HT1080 (cell line): ENCODE measurements at places on chromosomes 16 and 17.

GRCh38 chr16:710500-711075, 4.3 kb upstream of the METRN start:
- no peak for DNase-seq

GRCh38 chr16:23410176-23410575, 42.8 kb downstream of the COG7 start:
- DNase-seq = no peak

DNA sequence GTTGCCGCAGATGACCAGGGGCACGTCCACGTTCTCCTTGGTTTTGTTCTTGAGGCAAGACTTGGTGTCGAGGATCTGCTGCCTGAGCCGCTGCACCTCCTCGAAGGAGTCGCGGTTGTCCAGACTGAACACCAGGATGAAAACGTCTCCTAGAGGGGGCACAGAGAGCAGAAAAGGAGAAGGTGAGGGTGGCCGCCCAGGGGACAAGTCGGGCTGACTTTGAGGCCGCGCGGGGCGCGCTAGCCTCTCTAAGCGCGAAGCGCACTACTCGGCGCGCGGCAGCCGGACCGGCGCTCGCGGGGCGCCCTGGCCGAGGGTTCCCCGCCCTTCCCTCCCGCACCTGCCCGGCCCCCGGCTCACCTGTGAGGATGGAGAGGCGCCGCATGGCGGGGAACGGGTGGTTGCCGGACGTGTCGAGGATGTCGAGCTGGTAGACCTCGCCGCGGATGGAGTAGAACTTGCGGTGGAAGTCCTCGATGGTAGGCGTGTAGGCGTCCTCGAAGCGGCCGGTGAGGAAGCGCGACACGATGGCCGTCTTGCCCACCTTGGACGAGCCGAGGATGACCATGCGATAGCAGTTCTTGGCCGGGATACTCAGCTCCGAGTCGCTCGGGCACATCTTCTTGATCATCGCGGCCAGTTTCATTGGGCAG, 533 bp downstream of the RASD1 start:
- no peak for DNase-seq

GRCh38 chr17:49071106-49071505, 61.5 kb upstream of the B4GALNT2 start:
- peak; percentile 29 for DNase-seq

GRCh38 chr16:1865902-1866690, 5.9 kb downstream of the MEIOB start:
- DNase-seq = no peak

- peak; percentile 34 for DNase-seq
Observed at GRCh38 chr16:9437115-9437514, 345.7 kb downstream of the HAPSTR1 start.

GRCh38 chr16:2848933-2849725, 8.8 kb downstream of the PRSS22 start:
- DNase-seq = no peak

DNA sequence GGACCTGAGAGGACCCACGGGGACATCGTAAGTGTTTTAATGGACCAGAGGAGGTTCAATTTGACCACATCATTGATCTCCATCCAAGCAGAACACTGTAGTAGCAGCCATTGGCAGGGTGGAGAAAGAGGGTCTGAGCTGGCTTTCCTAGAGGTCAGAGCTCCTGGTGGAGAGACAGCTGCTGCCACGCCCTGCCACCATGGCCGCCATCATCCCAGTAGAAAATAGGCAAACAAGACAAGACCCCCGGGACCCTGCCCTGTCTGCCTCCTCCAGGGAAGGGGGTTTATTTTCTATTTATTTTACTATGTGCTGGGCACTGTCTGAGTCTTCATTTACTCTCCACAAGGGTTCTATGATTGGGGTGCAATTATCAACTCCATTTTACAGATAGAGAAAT, 11.4 kb upstream of the ITGA3 start:
- DNase-seq = no peak

DNA sequence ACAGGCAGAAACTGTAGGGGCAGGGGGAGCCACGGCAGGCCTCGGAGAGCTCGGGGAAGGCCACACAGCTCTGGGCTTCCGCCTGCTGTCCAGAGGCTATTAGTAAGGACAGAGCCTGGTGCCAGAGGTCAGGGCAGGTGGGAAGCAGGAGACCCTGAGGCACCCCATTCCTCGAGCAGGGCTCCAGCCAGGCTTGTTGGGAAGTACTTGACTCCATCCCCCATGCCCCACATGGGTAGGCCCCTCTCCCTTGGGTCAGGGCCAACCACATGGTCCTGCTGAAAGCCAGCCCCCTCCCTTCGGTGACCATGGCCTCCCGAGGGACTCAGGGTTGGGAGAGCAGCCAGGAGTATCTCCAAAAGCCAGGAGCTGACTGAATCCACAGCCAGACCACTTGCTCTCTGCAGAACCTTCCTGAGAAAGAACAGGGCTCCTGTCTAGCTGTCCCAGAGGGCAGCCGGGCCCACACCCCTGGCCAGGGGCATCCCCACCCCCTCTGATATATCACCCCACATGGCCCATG, 17.4 kb upstream of the MPRIP start:
- no peak for DNase-seq

DNA sequence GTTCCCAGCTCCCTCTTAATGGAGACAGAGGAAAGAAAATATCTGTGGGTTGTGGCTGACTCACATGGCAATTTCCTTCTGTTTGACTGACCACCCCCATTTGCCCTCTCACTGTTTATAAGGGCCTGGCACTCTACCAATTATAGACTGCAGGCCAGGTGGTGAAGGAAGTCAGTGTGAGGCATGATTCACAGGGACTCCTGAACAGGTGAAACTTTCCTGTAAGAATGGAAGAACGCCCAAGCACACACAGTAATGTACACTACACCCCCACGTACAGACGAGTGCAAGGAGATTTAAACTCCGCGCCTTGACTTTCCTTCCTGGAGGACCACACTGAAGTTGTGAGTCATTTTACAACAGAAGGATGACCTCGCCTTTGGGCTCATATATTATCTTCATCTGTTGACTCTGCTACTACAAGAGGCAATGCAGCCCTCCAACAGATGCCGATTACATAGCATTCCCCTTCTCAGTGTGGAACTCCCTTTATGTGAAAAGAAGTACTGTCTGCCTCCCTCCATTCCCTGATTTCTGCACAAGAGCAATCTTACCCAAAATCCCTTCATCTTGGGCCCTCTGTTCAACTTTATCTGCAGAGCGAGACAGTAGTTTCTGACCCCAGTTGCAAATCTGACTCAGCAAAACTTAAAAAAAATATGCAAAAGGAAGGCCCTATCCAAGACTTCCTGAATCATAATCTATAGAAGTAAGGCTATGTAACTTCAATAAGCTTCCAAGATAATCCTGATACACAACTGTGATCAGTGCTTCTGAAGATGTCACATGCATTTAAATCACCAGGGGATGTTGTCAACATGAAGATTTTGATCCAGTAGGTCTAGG, 163.6 kb downstream of the SHISA6 start:
- DNase-seq = peak; percentile 72

- no peak for DNase-seq
Observed at GRCh38 chr17:50051606-50052005, 4.3 kb upstream of the ITGA3 start.

GRCh38 chr16:71670537-71670936, 44.6 kb downstream of the MARVELD3 start:
- no peak for DNase-seq

DNA sequence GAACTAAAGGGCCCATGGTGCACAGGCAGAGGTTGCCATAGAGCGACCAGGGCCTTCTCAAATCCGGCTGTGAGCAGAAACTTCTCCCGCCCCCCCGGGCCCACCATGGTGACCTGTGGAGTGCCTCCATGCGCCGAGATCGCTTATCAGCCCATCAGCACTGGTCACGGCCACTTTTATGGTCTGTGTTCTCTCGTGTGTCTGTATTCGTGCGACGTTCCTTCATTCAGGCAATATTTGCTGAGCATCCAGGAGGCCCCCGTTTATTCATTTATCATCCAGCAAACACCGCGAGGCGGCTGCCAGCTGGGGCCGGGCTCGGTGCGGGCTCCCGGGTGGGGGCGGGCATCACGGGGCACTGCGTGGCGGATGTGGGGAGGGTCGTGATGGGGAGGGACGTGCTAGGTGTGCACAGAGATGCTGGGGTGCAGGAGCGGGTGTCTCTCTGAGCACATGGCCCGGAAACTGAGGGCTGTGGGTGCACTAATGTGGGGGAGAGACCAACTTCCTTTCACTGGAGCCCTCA, 88.0 kb upstream of the CBX4 start:
- DNase-seq = no peak

GRCh38 chr17:75459590-75460267, 3.3 kb downstream of the TMEM94 start:
- no peak for DNase-seq

GRCh38 chr17:63646488-63646806, 24.2 kb downstream of the MAP3K3 start:
- DNase-seq = no peak

DNA sequence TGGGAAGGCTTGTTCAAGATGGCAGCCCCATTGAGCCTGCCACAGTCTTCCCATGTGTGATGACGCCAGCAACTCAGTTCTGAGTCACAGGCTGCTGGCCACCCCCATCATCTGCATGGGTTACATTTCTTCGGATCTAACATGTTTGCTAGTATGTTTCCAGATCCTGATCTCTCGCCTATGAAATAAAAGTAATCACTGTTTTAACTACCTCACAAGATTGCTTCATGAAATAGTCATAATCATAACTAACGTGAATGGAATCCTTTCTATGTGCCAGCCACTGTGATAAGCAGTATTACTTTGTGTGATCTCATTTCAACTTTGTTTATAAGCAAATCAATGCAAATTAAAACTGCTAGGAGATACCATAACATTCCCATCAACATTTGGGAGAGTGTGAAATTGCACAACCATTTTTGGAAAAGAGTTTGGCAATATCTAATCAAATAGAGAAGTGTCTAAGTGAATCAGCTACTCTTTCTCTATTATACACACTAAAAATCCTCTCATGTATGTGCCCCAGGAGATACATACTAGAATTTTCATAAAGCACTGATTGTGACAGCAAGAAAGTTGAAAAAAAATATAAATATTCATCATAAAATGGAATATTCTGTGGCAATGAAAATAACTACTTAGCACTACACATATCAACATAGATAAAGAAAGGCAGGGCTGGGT, 300.2 kb upstream of the IRX5 start:
- no peak for DNase-seq

DNA sequence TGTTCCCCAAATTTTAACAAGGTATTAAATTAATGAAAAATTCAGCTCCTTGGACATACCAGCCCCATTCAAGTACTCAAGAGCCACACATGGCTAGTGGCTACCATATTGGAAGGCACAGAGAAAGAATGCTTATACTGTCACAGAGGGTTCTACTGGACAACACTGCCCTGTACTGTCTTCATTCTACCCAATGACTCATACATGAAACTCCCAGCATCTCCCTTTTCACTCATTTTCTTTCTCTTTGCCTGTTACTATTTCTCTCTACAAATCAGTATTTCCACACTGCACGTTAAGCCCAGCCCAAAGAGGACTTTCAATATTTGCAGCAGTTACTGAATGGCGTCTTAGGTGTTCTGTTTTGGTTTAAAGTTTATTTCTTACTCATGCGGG, 72.1 kb upstream of the RCVRN start:
- DNase-seq = no peak

- DNase-seq = no peak
Observed at GRCh38 chr17:38701504-38702165, 3.4 kb upstream of the MLLT6 start.

- DNase-seq = no peak
Observed at GRCh38 chr16:19680881-19681340, 37.1 kb downstream of the KNOP1 start.

DNA sequence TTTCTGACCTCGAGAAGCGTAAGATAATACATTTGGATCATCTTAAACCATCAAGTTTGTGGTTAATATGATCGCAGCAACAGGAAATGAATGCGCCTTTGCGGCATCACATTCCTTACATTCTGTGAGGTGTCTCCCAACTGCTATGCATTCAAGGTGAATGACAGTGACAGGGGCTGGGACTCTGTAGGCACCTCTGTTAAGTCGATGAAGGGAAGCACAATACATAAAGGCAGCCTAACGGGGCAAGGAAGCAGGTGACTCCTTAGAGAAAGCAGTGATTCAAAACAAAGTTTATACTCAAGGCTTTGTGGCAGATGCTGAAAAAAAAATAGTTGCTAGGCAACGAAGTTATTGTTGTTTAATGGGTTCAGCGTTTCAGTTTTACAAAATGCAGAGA, 21.6 kb upstream of the EVPL start:
- DNase-seq = peak; percentile 89

- no peak for DNase-seq
Observed at GRCh38 chr17:30352240-30352814, 18.5 kb upstream of the TMIGD1 start.

DNA sequence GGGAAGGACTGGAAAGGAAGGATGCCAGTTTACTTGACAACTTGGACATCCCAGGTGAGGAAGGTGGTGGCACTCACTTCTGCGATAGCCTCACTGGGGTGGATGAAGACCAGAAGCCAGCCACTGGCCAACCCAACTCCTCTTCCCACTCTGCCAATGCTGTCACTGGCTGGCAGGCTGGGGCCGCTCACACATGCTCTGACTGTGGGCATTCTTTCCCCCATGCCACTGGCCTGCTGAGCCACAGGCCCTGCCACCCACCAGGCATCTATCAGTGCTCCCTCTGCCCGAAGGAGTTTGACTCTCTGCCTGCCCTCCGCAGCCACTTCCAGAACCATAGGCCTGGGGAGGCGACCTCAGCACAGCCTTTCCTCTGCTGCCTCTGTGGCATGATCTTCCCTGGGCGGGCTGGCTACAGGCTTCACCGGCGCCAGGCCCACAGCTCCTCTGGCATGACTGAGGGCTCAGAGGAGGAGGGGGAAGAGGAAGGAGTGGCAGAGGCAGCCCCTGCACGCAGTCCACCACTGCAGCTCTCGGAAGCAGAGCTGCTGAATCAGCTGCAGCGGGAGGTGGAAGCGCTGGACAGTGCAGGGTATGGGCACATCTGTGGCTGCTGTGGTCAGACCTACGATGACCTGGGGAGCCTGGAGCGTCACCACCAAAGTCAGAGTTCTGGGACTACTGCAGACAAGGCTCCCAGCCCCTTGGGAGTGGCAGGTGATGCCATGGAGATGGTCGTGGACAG, 4.5 kb downstream of the ZNF646 start:
- DNase-seq = no peak

GRCh38 chr16:85970738-85971137, 71.8 kb downstream of the IRF8 start:
- no peak for DNase-seq

- no peak for DNase-seq
Observed at GRCh38 chr17:49455272-49455861, 39.7 kb upstream of the NGFR start.

GRCh38 chr17:71799657-71800056, 321.2 kb upstream of the SOX9 start:
- DNase-seq = no peak

GRCh38 chr17:32988481-32989101, 3.1 kb upstream of the SPACA3 start:
- no peak for DNase-seq

GRCh38 chr16:64626776-64627175, 495.1 kb downstream of the CDH11 start:
- no peak for DNase-seq

DNA sequence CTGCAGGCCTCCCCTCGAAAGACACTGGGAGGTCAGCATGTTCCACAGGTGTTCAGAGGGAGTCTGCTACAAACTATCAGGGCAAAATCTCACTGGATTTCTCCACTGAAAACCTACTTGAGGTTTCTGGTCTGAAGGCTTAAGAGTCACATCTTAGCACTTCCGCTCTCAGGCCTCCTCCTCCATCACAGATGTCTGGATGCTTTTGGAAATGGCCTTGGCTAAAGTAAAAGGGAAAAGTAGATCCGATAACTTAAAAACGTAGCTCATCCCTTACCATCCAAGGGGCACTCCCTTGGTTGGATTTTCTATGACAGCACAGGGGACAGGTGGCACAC, 14.4 kb downstream of the GINS2 start:
- DNase-seq = no peak
